Stimulated activated CD8-positive, alpha-beta memory T cell treated with anti-CD3 and anti-CD28 coated beads, Interleukin-4, amount 100 ng/mL, for 1 hour (primary cell): ENCODE measurements at places on chromosomes 5 and 9.

GRCh38 chr5:68041293-68041692 is 174.3 kb upstream of the PIK3R1 start:
- DNase-seq, result no peak

DNA sequence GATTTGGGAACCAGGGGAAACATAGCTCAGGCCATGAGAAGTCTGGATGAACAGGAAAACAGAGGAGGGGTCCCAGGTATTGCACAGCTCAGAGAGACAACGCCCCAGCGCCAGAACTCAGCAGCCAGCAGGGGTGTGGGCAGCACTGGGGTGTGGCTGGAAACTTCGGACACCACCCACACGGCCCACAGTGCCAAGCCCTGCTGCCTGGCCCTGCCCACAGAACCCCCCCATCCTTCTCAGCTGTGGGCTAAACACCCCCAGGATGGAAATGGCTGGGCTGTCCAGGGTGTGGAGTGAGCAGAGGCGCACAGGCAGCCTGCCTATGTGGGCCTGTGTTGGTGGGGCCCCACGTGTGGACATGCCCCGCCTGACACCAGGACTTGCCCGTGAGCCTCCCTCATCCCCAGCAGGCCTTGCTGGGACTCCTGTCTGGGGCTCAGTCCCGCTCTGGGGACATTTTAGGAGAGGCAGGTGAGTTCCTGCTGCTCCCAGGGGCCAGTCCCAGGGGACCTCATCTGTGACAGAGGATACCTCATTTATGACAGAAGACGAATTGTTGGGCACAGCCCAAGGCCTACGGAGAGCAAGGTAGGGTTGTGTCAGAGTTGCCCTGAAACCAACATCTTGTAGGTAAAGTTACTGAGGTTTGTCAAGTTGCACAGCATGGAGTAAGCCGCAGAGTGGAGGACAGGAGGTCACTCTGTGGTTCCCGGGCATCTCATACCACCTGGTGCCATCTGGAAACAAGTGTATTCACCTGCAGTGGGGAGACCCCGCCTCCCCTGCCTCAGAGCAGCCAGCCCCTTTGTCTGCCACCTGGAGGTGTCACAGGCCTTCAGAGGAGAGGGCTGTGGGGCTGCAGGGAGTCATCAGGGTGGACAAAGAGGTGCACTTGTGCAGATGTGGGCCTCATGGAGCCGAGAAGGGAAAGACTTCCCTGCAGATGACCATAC is 183.2 kb downstream of the AUH start:
- no peak for DNase-seq

GRCh38 chr5:81760521-81760920 is 9.6 kb upstream of the SSBP2 start:
- DNase-seq, result no peak

- no peak for DNase-seq
Measured at GRCh38 chr5:59142927-59143326, 560.1 kb downstream of the RAB3C start.

GRCh38 chr5:71588533-71588885 is 1.4 kb downstream of the MCCC2 start:
- DNase-seq, result no peak

- DNase-seq, result no peak
Measured at GRCh38 chr5:93300945-93301344, 280.1 kb downstream of the NR2F1-AS1 start.

GRCh38 chr5:123454259-123454911 is 31.2 kb upstream of the CEP120 start:
- DNase-seq, result no peak

- no peak for DNase-seq
Measured at GRCh38 chr5:105263515-105263914, 1700.9 kb upstream of the NUDT12 start.

DNA sequence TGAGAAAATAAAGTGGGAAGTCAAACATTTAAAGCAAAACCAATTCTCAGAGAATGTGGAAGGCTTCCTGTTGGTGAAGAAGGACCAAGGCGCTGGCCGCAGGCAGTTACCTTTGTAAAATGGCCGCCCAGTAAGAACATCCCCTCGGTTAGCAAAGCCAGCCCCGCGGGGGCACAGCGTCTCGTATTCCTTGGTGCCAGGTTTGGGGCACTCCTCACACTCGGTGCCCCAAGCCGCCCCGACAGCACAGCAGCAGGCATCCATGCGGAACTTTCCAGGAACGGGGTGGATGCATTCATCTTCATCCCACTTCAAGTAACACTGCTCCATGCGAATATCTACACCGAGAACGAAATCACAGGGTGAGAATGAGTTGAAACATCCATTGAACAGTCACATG is 192.8 kb downstream of the FBN2 start:
- no peak for DNase-seq

- no peak for DNase-seq
Measured at GRCh38 chr5:453725-454481, 10.9 kb downstream of the EXOC3 start.

DNA sequence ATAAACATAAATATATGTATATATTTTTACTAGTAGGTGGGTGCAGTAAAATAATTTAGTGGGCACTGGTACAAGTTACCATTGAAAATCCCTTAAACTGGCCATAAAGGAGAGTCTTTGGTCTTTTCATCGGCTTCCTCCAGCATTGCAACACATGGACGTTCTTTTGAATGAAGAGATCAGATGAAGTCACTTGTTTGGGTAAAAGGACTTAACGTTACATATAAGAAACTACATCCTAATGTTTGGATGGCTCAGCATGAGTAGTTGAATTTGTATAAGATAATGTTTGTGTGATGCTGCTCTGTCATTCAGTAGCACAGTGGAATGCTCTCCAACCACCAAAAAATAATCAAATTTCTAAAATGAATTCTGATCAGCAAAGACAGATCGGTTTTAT is 31.6 kb downstream of the AFAP1L1 start:
- no peak for DNase-seq

- no peak for DNase-seq
Measured at GRCh38 chr5:56751572-56752313, 63.6 kb upstream of the MAP3K1 start.

- DNase-seq, result no peak
Measured at GRCh38 chr9:135241381-135242048, 154.0 kb downstream of the OLFM1 start.

DNA sequence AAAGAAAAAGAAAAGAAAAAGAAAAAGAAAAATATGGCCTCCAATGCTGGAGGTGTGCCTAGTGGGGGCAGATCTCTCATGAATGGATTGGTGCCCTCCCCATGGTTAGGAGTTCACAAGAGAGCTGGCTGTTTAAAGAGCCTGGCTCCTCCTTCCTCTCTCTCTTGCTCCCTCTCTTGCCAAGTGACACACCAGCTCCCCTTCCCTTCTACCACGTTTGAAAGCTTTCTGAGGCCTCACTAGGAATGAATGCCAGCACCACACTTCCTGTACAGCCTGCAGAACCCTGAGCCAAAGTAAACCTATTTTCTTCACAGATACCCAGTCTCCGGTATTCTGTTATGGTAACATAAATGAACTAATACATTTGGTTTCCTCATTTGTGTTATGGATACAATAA is 14.4 kb upstream of the GALNT10 start:
- DNase-seq, result no peak

- no peak for DNase-seq
Measured at GRCh38 chr9:36845844-36846243, 188.2 kb downstream of the PAX5 start.

GRCh38 chr5:144048259-144048856 is 122.1 kb downstream of the YIPF5 start:
- DNase-seq, result no peak

DNA sequence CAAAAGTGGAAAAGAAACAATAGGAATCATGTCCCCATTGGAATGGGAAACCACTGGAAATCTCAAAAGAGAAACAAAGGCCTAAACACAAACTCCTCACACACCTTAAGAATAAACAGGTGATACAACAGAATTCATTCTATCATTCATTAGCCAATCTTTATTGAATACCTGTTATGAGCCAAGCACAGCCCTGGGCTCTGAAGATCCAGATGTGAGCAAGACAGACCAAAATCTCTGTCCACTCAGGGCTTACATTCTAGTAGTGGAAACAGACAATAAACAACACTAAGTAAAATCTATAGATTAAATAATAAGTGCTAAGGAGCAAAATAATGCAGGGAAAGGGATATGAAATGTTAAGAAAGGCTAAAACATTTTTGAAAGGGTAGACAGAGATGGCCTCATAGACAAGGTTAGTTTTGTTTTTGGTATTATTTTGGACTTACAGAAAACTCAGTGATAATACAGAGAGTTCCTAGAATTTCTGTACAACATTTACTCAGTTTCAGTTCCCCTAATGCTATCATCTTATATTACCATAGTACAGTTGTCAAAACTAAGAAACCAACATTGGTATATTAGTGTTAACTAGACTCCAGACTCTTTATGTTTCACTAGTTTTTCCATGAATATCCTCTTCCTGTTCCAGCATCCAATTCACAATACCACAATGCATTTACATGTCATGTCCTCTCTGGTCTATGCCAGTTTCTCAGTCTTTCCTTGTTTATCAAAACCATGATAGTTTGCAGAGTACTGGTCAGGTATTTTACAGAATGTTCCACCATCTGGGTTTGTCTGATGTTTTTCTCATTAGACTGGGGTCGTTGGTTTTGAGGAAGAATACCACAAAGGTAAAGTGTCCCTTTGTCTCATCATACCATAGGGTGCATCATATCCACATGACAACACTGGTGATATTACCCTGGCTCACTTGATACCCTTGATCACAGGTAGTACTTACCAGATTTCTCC is 103.7 kb downstream of the SIL1 start:
- DNase-seq, result no peak

DNA sequence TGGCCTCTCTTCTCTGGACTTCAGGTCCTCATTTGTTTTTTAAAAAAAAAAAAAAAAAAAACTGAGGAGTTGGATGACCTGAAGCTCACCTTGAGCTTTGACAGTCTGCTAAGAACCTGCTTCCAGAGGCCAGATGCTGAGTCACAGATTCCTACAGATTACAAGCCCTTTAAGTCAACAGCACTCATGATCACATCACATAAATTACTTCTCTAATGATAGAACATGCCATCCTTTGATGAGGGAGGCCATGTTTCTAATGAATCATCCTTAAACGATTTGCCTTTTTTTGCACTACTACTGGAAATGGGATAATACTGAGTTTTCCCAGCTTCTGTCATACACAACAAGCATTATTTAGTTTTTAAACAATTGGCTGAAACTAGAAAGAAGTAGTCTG is 34.2 kb upstream of the MYOT start:
- DNase-seq, result no peak

GRCh38 chr5:32443541-32444430 is 754 bp downstream of the ZFR start:
- no peak for DNase-seq

DNA sequence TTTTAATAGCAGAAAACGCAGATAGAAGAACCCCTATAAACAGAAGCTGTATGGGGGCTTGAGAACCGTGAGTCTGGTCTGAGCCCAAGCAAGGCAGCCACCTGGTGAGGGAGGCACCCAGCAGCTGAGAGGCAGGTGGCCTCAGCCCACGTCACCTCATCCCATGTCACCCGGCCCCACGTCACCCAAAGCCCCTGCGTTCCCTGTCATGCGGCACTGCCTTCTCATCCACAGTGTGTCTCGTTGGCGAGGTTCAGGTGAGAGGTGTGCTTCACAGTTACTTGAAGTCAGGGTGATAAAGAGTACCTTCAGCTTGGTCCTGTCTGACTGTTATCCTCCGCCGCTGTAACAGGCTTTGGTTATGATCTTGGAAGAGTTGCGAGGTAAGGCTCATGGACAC is 80.6 kb upstream of the IRX4 start:
- DNase-seq, result no peak

- no peak for DNase-seq
Measured at GRCh38 chr5:159631001-159631400, 285.3 kb upstream of the ADRA1B start.

DNA sequence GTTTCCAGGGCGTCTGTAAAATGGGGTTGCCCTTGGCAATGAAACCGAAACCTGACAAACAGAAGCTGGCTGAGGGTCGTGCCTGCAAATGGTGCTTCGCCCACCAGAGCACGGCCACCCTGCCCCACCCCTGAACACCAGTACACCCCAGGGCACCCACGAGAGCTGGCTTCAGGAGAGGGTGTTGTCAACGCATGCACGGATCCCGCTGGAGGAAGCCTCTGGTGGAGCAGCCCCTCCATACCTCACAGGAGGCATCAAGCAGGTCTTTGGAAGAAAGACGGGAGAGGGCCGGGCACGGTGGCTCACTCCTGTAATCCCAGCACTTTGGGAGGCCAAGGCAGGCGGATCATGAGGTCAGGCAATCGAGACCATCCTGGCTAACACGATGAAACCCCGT is 8.6 kb downstream of the SLC6A3 start:
- no peak for DNase-seq

DNA sequence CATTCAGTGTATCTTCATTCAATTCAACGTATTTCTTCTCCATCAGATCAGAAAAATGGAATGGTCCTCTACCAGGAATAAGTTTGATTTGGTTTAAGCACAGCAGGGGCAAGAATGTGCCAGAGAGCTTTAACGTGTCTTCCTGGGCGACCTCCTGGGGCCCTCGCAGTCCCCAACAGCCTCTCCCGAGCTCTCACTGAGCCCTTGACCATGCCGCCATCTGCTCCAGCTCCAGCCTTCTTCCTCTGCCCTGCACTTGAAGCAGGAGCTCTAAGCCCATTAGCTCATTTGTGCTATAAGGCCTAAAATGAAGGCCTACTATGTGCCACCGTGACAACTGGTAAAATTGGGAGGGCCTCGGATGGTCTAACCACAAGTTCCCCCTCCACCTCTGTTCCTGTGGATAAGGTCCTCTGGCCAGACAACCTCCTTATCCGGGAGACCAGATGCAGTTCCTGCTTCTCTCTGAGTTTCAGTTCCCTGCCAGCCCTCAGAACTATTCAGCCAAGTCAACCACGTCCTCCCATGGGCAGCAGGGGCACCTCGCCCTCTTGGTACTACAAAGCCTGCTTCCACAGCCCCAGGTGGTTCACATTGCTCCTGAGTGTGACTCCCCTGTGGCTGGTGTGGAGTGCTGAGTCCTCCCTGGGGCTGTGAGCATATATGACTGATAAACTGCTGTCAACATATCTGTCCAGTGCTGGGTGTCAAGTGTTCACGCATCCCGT is 35.8 kb downstream of the C5orf15 start:
- no peak for DNase-seq

- DNase-seq, result no peak
Measured at GRCh38 chr5:38739011-38739704, 106.7 kb upstream of the OSMR start.

GRCh38 chr9:2622461-2623287 is 1.1 kb downstream of the VLDLR start:
- no peak for DNase-seq

GRCh38 chr5:54703133-54703532 is 185.6 kb downstream of the SNX18 start:
- DNase-seq, result no peak

DNA sequence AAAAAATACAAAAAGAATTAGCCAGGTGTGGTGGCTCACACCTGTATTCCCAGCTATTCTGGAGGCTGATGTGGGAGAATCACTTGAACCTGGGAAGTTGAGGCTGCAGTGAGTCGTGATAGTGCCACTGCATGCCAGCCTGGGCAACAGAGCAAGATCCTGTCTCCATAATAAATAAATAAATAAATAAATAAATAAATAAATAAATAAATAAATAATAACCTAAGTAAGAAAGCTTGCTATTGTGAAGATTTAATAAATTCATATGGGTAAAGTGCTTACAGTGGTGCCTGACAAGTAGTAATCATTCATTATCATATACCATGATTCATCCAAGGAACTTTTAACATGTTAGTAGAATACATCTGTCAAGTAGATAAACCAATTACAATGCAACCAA is 13.4 kb downstream of the SVEP1 start:
- DNase-seq, result no peak
